Activated CD4-positive, alpha-beta T cell treated with anti-CD3 and anti-CD28 coated beads, Interleukin-2, amount 10 ng/mL, durations not matched to agents 7 days and 5 days (primary cell): ENCODE measurements at places on chromosomes 2 and 18.

- DNase-seq = no peak
Observed at GRCh38 chr18:12458771-12459170, 51.0 kb downstream of the PRELID3A start.

GRCh38 chr2:30492619-30493018, 45.6 kb downstream of the LCLAT1 start:
- DNase-seq = no peak

GRCh38 chr2:54569745-54570301, 113.7 kb downstream of the SPTBN1 start:
- DNase-seq = peak; percentile 72

GRCh38 chr18:23864624-23865023, 149.9 kb upstream of the TTC39C start:
- DNase-seq = peak; percentile 59

DNA sequence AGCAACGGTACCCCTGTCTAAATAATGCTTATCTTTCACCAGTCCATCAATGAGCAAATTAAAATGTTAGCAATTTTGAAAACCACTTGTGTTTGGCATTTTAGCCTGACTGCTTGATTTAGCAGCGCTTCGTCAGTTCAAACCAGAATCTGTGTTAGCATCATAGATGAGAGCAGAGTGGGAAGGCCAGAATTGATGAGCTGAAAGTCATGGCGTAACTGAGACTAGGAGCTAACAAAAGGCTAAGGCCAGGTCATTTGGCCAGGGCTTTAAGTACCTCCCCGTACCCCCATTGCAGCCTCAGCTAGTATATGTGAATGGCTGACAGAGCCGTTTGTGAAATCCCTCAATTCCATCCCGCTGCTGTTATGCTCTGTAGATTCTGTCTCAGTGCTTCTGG, 16.0 kb downstream of the APCDD1 start:
- no peak for DNase-seq

- DNase-seq = no peak
Observed at GRCh38 chr2:100013892-100014677, 128.3 kb downstream of the AFF3 start.

- no peak for DNase-seq
Observed at GRCh38 chr2:64987001-64987955, 1.9 kb upstream of the SLC1A4 start.

DNA sequence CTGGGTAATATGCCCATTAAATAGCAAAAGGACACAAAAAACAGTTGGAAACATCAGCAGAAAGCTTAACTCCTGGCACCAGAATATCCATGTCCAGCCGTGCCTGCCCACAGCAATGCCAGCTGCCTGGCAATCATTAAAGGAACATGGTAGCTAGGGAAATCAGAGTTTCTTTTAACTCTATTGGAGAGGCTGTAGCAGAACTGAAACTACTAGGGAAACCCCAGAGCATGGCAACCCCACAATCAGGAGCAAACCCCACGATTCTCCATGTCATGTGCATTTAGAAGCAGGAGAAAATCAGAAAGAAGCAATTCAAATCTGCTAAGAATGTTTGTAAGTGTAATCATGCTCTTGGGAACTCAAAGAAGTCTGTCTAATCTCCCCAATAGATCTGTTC, 409.0 kb upstream of the SMIM21 start:
- no peak for DNase-seq

DNA sequence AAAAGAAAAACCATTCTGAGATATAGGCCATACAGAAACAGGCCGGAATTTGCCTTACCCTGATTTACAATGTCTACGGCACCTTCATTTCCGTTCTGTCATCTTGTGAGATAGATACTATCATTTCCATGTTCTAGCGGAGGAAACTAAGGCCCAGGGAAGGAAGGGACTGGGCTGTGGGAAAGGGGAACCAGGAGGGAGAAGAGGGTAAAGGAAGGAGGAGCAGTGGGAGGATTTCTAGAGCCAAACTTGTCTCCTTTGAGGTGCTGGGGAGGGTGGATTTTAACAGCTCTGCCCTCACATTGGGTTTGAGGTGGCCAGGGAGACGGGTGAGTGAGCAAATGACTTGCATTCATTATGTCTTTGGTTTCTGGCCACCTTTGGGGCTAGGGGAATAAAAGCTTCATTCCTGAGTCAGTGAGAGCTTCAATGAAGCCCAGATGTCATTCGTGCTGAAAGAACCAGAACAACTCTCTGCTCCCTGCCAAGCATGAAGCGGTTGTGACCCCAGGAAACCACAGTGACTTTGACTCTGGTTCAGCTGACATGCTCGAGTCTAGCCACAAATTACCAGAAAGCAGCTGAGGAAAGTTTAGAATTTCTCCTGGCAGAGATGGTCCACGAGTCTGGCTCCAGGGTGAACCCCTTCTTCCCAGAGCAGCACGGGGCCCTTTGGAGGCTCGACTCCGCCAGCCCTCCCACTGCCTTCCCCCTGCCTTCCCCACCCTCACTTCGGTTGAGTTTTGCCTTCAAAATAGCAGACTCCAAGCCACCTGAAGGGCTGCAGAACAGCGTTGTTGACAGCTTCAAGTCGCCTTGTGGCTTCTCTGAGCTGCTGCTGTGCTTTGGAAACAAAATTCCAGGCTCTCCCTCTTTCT, 3.8 kb downstream of the ACTG2 start:
- DNase-seq = peak; percentile 64

DNA sequence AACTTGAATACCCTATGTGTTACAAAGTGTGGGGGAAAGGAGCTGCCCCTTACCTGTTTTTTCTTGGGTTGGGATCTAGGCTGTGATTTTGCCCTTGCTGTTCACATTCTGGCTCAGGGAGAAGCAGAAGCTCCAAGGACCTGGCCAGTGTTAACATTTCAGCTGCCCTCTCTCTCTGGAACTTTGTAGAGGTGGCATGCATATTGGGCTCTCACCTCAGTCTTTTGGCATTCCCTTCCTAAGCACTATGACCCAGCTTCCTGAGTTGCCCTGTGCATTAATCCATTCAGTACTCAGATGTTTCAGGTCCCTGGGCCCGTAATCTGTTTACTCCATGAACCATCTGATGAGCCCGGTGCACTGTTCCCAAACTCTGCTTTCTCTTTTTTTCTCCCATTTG, 12.1 kb downstream of the LCLAT1 start:
- DNase-seq = no peak

DNA sequence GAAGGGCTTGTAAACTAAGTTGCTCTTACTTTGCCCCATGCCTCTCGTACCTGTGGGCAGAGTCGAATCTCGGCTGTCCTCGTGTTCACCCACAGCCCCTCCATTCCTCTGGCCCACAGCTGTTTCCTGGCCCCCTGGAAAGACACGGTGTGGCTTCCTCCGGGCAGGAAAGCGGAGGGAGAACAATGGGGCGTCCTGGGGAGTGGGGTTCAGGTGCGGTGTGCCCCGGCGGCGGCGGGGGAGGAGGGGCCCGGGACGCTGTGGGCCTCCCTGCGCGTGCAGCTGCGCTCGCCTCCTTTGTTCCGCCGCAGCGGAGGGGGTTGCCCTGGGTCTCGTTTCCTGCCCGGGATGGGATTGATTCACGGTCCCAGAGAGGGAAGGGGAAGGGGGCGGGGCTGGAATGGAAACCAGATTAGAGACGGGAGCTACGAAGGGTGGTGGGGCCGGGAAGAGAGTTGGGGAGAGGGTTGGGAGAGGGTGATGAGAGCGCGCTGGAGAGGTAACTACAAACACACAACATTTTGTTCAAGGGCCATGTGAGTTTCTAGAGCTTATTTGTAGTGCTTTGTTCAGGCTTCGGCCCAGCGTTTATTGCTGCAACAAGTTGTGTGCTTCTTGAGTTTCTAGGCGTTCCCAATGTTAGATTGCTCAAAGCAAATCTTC, 796 bp downstream of the MYO1B start:
- peak; percentile 10 for DNase-seq

- no peak for DNase-seq
Observed at GRCh38 chr18:59951591-59951990, 51.8 kb downstream of the PMAIP1 start.

DNA sequence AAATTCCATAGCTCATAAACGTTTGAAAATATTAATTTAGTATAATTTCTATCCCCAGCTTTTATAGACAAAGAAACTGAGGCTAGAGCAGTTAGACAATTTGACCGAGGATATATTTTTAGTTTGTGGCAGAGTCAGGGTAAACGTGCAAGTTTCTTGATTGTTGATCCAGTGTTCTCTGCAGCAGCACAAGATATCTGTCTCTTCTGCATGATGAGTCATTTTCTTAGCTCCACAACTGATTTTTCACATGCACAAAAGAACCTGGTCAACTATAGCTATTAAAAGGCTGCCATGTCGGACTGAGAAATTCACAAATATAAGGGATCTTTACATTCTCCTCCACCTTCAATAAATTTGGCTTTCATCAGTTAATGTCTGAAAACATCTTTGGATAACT, 143.4 kb upstream of the CYP26B1 start:
- no peak for DNase-seq

DNA sequence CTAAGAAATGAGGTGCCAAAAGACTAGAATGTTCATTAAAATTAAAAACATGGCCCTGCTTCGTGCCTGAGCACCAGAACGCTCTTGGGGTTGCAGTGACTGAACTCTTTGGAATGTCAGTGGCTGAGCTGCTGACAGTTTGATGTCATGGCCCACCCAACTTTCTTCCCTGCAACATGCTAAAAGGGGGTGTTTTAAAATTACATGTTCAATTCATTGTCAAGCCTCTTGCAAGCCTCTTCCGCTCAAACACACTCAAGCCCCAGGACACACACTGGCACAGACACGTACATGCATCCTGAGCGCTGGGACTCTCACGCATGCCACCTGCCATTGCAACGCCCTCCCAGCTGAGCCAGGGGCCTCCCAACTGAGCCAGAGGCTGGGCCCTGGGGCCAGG, 12.6 kb downstream of the RUFY4 start:
- no peak for DNase-seq

GRCh38 chr2:98479371-98479770, 34.7 kb downstream of the INPP4A start:
- no peak for DNase-seq

DNA sequence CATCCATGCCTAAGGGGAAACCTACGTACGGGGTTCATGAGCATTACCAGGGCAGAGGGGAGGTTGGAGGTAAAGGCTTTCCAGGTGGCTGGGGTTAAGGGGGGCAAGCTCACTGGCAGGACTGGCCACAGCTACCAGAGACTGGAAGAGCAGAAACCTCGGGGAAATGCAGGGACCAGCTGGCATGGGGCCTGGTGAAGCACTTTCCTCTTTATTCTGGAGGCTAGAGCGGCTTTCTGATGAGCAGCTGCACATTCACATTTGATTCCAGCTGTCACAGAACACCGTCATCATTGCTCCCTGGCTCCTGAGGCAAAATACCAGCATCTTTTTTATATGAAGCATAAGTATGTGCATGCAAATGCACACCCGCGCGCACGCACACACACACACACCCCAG, 28.7 kb upstream of the LRRC30 start:
- no peak for DNase-seq

DNA sequence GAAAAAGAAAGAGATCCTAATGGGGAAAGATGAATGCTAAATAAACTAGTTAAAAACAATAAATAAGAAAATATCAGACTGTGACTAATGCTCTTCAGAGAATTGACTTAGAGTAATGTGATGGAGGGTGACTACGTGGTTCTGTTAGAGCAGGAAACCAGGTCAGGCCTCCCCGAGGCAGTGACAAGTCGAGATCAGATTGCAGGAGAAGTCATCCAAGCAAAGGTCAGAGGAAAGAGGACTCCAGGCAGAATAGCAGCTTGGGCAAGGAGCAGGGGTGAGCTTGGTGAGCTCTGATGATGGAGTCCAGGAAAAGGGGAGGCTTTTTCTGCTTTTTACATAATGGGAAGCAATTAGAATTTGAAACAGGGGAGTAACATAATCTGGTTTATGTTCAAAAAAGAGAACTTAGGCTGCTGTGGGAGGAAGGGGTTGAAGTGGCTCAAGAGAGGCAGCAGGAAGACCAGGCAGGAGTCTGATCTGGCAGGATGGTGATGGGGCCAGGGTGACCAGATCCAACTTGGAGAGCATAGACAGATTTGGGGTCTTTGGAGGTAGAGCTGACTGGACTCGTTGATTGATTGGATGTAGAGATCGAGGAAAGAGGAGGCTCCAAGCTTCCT, 27.3 kb upstream of the ITGB6 start:
- no peak for DNase-seq

- DNase-seq = no peak
Observed at GRCh38 chr18:36099311-36099710, 29.8 kb downstream of the SLC39A6 start.

- no peak for DNase-seq
Observed at GRCh38 chr18:39105104-39105503, 1539.5 kb upstream of the CELF4 start.

- peak; percentile 16 for DNase-seq
Observed at GRCh38 chr2:118992740-118993391, 50.9 kb downstream of the MARCO start.

GRCh38 chr2:32981612-32982011, 34.9 kb downstream of the LTBP1 start:
- DNase-seq = no peak

GRCh38 chr18:33835419-33835818, 257.4 kb downstream of the ASXL3 start:
- no peak for DNase-seq

- DNase-seq = peak; percentile 21
Observed at GRCh38 chr2:148023861-148024260, 3.0 kb downstream of the MBD5 start.

GRCh38 chr2:64210816-64211215, 66.6 kb upstream of the PELI1 start:
- no peak for DNase-seq

- no peak for DNase-seq
Observed at GRCh38 chr2:15647622-15648590, 56.2 kb downstream of the DDX1 start.

DNA sequence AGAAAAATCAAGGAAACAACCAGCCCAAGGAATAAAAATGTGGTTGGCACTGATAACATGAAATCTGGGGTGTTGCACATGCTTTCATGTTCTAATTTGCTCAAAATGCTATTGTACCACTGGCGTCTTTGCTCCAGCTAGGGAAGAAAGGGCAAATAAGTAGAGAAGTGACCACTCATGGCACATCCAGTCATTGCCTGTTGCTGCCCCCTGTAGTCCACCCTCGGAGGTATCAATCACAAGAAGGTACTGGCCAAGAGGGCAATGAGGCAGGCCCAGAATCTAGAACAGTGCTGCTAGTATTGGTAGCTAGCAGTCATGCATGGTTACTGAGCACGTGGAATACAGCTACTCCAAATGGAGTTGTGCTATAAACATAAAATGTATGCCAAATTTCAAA, 213.4 kb downstream of the CDCA7 start:
- no peak for DNase-seq

GRCh38 chr2:174246944-174247381, 1.4 kb downstream of the OLA1 start:
- DNase-seq = no peak

GRCh38 chr18:54647176-54647575, 56.1 kb downstream of the DYNAP start:
- DNase-seq = no peak
